ENCODE measurements at places on chromosomes 5 and 9. TPM values are rescaled to one million over a fixed set of nuclear protein-coding genes. Genes with fewer than 3 reads are reported as not detected.
A peak's percentile ranks its signal among the peaks of the same experiment; 100 is the strongest.

Gene ENC1
- 6.9 TPM for polyA plus RNA-seq

Gene NME5
- not detected for polyA plus RNA-seq

Gene LCN15
- not detected for polyA plus RNA-seq

Gene HMCN2
- not detected for polyA plus RNA-seq

Gene BSPRY
- polyA plus RNA-seq, result not detected

Gene PCDHB16
- not detected for polyA plus RNA-seq

Gene EPB41L4B
- not detected for polyA plus RNA-seq

Gene GAPVD1
- 30.5 TPM for polyA plus RNA-seq

- H3K36me3 ChIP-seq, result no peaks in the 10 kb centered on the region
- no peak for DNase-seq
- H3K27me3 ChIP-seq, result no peaks in the 10 kb centered on the region
- H3K4me3 ChIP-seq, result no peak overlapping the region
Measured at GRCh38 chr5:14221732-14222131, 78.6 kb downstream of the TRIO start.

GRCh38 chr5:82984786-82985735, 92.1 kb downstream of the TMEM167A start:
- H3K4me1 ChIP-seq, result no peaks in the 10 kb centered on the region
- no peak overlapping the region for H3K27ac ChIP-seq
- DNase-seq, result no peak
- no peaks in the 10 kb centered on the region for H3K36me3 ChIP-seq

DNA sequence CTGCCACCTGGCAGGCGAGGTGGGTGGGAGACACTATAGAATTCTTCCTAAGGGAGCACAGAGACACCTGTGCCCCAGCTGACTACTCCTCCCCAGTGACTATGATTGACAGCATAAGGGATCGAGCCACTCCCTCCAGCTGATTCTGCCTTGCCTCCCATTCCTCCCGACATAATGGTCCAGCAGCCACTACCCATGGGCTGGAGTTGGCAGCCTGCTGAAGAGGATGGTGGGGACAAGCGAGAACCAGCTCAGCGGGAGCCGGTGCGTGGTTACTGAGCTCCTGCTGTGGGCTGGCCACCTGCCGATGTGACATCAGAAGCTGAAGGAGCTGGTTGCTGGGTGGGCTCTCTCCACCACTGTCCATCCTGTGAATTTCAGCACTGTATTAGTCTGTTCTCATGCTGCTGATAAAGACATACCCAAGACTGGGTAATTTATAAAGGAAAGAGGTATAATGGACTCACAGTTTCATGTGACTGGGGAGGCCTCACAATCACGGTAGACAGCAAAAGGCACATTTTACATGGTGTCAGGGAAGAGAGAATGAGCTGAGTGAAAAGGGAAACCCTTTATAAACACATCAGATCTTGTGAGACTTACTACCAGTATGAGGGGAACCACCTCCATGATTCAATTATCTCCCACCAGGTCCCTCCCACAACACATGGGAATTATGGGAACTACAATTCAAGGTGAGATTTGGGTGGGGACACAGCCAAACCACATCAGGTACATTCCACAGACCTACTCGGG, 12.1 kb upstream of the NCS1 start:
- H3K36me3 ChIP-seq, result no peaks in the 10 kb centered on the region
- H3K4me3 ChIP-seq, result no peak overlapping the region
- no peaks in the 10 kb centered on the region for H3K4me1 ChIP-seq
- no peak overlapping the region for H3K27ac ChIP-seq
- DNase-seq, result no peak
- H3K27me3 ChIP-seq, result no peaks in the 10 kb centered on the region

GRCh38 chr9:80351612-80352011, 779.8 kb downstream of the TLE4 start:
- H3K27ac ChIP-seq, result no peak overlapping the region
- H3K36me3 ChIP-seq, result no peaks in the 10 kb centered on the region
- no peak for DNase-seq

DNA sequence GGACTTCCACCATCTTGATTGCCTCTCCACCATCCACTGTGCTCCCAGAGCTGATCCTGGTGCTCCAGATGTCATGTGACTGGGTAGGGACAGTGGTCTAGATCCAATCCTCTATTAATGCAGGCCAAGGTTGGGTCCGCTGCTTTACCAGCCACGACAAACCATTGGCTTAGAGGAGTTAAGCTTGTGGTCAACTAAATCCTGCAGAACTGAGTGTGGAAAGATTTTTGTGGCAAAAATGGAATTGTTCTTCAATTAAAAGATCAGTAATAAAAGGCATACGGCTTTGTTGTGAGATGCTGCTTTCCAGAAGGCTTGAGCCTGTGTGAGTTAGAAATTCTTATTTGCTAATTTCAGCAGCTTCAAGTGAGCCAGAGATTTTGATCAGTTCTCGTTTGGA, 30.7 kb downstream of the SLC1A3 start:
- no peaks in the 10 kb centered on the region for H3K27me3 ChIP-seq
- H3K36me3 ChIP-seq, result no peaks in the 10 kb centered on the region
- H3K4me1 ChIP-seq, result no peaks in the 10 kb centered on the region
- DNase-seq, result no peak
- no peak overlapping the region for H3K4me3 ChIP-seq

GRCh38 chr5:173627860-173628392, 11.5 kb upstream of the BOD1 start:
- no peaks in the 10 kb centered on the region for H3K4me1 ChIP-seq
- DNase-seq, result no peak

- no peak overlapping the region for H3K27ac ChIP-seq
- no peaks in the 10 kb centered on the region for H3K36me3 ChIP-seq
- no peaks in the 10 kb centered on the region for H3K27me3 ChIP-seq
- no peak for DNase-seq
Measured at GRCh38 chr5:175731756-175732465, 74.0 kb downstream of the HRH2 start.

GRCh38 chr9:136867480-136867879, 1.4 kb upstream of the EDF1 start:
- peaks cover 18% of the 10 kb centered on the region for H3K36me3 ChIP-seq
- no peak overlapping the region for H3K27ac ChIP-seq
- peaks cover 14% of the 10 kb centered on the region for H3K4me1 ChIP-seq
- no peak for DNase-seq
- no peaks in the 10 kb centered on the region for H3K27me3 ChIP-seq

DNA sequence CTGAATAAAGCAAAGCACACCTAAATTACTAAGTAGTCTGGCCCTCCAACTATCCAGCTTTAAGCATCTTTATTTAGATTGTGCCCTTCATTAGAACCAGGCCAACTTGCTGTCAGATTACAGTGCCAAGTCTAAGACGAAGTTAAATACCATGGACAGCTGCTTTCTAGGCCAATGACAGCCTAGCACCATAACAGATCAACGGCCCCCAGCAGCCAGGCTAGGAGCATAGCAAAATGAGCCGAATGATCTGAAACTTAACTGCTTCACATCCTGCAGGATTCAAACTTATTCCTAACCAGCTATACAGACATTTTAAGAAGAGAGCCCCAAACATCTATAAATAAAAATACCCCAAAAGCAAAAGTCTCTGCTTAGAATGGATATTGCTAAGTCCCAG, 6.8 kb downstream of the SLC24A2 start:
- H3K27ac ChIP-seq, result no peak overlapping the region

GRCh38 chr5:151584057-151584937, 6.8 kb downstream of the FAT2 start:
- DNase-seq, result no peak
- no peaks in the 10 kb centered on the region for H3K36me3 ChIP-seq
- no peaks in the 10 kb centered on the region for H3K27me3 ChIP-seq
- no peaks in the 10 kb centered on the region for H3K4me1 ChIP-seq

GRCh38 chr9:71891557-71892189, 19.3 kb downstream of the ABHD17B start:
- no peaks in the 10 kb centered on the region for H3K36me3 ChIP-seq
- H3K27ac ChIP-seq, result no peak overlapping the region
- no peaks in the 10 kb centered on the region for H3K27me3 ChIP-seq

- no peaks in the 10 kb centered on the region for H3K27me3 ChIP-seq
- H3K4me1 ChIP-seq, result peaks cover 14% of the 10 kb centered on the region
- DNase-seq, result no peak
- H3K36me3 ChIP-seq, result no peaks in the 10 kb centered on the region
- no peak overlapping the region for H3K4me3 ChIP-seq
- H3K27ac ChIP-seq, result no peak overlapping the region
Measured at GRCh38 chr5:140189977-140190871, 15.2 kb downstream of the CYSTM1 start.

GRCh38 chr5:156647034-156647451, 203.1 kb upstream of the PPP1R2B start:
- H3K4me1 ChIP-seq, result no peaks in the 10 kb centered on the region
- no peaks in the 10 kb centered on the region for H3K36me3 ChIP-seq
- H3K4me3 ChIP-seq, result no peak overlapping the region

- no peaks in the 10 kb centered on the region for H3K4me1 ChIP-seq
- H3K27ac ChIP-seq, result no peak overlapping the region
- no peaks in the 10 kb centered on the region for H3K36me3 ChIP-seq
- H3K4me3 ChIP-seq, result no peak overlapping the region
- no peak for DNase-seq
Measured at GRCh38 chr5:92207151-92207550, 824.0 kb upstream of the ARRDC3 start.

DNA sequence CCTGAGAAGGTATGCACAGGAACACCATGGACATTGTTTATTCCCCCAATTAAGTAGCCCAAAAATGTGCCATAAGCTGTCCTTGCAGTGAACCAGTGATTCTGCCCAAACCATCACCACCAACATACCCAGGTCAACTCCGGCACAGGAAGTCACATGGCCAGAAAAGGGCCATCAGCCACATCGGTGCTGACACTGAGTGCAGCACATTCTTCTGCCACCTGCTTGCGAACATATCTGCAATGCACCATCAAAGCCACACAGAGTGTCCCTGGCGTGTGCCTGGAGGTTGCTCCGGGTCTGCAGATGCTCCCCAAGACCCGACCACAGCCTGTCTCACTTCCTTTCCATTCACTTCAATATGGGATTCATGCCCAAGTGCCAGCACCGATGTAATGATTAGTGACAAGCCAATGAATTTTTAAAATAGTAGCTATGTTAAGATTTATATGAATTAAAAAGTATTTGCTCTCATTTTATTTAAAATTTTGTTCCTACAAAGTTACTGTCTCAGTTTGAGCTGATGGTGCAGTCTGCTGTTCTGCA, 37.6 kb downstream of the SYK start:
- H3K36me3 ChIP-seq, result peaks cover 71% of the 10 kb centered on the region
- peak overlapping the region; percentile 17 for H3K27ac ChIP-seq
- H3K4me3 ChIP-seq, result no peak overlapping the region
- DNase-seq, result no peak

DNA sequence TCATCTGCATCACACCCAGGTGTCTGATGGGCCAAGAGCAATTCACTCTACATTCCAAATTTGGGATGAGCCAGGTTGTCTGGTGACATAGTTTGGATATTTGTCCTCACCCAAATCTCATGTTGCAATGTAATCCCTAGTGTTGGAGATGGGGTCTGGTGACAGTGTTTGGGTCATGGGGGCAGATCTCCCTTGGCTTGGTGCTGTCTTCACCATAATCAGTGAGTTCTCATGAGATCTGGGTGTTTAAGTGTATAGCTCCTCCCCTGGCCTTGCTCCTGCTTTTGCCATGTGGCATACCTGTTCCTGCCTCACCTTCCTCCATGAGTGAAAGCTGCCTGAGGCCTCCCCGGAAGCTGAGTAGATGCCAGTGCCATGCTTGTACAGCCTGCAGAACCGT, 7.4 kb upstream of the SIL1 start:
- H3K27ac ChIP-seq, result no peak overlapping the region
- H3K36me3 ChIP-seq, result no peaks in the 10 kb centered on the region
- H3K4me1 ChIP-seq, result peaks cover 27% of the 10 kb centered on the region
- H3K27me3 ChIP-seq, result no peaks in the 10 kb centered on the region
- no peak overlapping the region for H3K4me3 ChIP-seq

GRCh38 chr5:72455476-72455875, 51.7 kb downstream of the ZNF366 start:
- no peak overlapping the region for H3K4me3 ChIP-seq
- H3K36me3 ChIP-seq, result no peaks in the 10 kb centered on the region
- no peaks in the 10 kb centered on the region for H3K27me3 ChIP-seq
- DNase-seq, result no peak
- H3K4me1 ChIP-seq, result peaks cover 11% of the 10 kb centered on the region

GRCh38 chr5:5671823-5672222, 249.3 kb downstream of the ICE1 start:
- H3K27ac ChIP-seq, result no peak overlapping the region
- DNase-seq, result no peak
- no peaks in the 10 kb centered on the region for H3K4me1 ChIP-seq
- H3K36me3 ChIP-seq, result no peaks in the 10 kb centered on the region

DNA sequence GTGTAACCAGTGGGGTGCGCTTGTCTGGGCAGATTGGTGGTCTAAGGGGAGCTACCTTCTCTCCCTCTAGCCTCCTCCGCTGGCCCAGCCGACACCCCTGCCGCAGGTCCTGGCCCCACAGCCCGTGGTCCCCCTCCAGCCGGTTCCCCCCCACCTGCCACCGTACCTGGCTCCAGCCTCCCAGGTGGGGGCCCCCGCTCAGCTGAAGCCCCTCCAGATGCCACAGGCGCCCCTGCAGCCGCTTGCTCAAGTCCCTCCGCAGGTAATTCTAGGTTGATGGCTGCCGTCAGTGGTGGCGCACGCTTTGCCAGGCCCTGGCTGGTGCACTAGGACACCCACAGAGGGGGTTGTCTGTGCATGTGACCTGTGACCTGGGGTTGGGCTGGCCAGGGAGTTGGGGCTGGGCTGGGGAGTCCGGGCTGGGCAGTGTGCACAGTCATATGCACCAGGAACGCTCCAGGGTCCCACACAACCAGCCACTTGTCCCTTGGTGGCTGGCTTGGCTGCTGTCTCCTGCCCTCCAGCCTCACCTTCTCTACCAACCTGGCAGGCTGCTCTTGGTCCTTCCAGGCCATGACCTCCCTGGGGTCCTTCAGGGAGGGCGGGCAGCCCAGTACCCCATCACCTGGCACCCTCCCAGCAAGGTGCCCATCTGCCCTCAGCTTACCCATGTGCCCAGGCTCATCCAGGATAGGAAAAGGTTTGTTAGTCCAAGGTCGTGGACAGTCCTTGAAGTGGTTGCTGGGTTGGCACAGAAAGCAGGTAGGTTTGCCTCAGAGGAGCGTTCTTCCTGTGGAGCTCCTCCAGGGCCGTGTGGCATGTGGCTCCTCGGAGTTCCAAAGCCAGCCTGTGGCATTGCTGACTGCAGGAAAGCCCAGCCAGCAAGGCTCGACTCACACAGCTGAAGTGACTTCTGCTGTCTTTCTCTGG, 73.2 kb downstream of the WNK2 start:
- H3K36me3 ChIP-seq, result no peaks in the 10 kb centered on the region
- H3K4me3 ChIP-seq, result no peak overlapping the region
- no peak for DNase-seq
- no peaks in the 10 kb centered on the region for H3K4me1 ChIP-seq
- no peaks in the 10 kb centered on the region for H3K27me3 ChIP-seq

GRCh38 chr5:76556511-76557221, 66.5 kb downstream of the F2RL2 start:
- DNase-seq, result no peak
- H3K4me3 ChIP-seq, result no peak overlapping the region
- no peaks in the 10 kb centered on the region for H3K4me1 ChIP-seq
- peak overlapping the region; percentile 65 for H3K27ac ChIP-seq
- H3K36me3 ChIP-seq, result peaks cover 8% of the 10 kb centered on the region

Measured in CD14-positive monocyte (primary cell).